Stimulated activated CD4-positive, alpha-beta T cell treated with anti-CD3 and anti-CD28 coated beads, Interleukin-1b, Interleukin-23, amount 100 ng/mL, for 4 hours (primary cell): ENCODE measurements at places on chromosomes 6 and 20.

GRCh38 chr6:93731306-93731705 is 311.9 kb upstream of the EPHA7 start:
- no peak for DNase-seq

GRCh38 chr20:43515628-43516027 is 8.1 kb downstream of the L3MBTL1 start:
- no peak for DNase-seq

GRCh38 chr6:134632024-134632423 is 314.1 kb upstream of the SGK1 start:
- no peak for DNase-seq

GRCh38 chr20:640674-641515 is 12.1 kb downstream of the SRXN1 start:
- DNase-seq = no peak

DNA sequence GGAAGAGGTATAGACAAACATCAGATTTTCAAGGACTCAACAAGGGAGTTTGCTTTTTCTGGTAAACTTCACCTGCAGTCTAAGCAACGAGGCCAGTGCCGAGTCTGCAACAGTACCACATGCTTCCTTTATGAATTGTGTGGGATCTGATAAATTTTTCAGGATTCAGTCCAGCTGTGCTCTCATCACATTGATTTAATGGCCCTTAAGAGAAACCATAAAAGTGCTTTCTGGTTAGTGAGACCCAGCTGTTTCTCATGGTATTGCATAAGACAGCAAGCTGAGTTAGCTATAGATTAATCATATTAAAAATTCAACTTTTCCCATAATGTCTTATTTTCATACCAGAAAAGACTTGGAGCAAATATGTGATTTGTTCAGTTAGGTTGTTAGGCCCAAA is 291.4 kb downstream of the CENPW start:
- DNase-seq = no peak

DNA sequence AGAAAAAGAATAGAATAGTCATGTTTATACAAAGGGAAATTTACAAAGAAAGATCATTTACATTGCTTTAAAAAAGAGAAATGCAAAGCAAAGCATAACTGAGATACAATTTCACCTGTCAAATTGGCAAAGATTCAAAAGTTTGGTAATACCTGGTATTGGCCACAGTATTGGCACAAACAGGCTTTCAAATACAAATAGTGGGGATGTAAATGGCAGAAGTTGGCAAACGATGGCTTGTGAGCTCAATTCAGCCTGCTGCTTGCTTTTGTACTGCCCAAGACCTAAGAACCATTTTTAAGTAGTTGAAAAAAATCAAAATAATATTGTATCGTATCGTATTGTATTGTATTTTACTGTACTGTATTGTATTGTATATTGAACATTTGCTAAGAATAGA is 194.5 kb upstream of the JAG1 start:
- DNase-seq = no peak

DNA sequence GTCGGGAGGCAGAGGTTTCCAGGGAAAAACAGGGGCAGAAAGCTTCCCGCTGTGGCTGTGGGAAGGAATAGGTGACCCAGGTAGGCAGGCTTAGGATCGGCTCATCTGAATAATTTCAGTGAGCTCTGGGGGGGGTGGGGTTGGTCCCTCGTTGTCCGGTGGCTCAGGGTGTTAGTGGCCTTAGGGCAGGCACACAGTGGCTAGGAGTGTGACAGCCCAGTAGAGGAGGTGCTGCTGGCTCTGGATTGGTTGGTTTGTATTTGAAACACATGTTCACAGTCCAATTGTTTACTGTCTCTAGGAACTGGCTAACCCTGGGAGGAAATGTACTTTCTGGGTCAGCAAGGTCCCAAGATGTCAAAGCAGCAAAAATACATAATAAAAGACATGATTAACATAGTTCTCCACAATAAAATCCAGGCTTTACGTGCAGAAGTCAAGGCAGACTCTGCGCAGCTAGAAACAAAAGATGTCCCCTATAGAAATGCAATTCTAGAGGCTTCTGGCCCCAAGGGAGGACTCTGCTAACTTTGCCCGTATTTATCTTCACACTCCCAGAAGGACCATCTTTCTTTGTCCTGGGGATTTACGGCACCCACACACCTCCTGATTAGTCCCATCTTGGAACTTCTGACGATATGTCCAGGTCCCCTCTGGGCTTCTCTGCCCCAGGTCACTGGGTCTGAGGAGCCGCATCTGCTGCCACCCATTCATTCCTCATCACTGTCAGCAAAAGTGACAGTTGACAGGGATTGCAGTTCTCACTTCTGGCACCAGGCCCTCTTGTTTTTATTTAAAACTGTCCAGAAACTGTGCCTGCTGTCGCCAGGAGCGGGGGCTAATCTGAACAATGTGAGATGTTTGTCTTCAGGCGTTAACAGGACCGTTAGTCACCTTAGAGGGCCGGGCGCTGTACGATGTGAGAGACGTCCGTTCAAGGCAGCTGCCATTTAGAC is 18.7 kb downstream of the MOCS3 start:
- no peak for DNase-seq

DNA sequence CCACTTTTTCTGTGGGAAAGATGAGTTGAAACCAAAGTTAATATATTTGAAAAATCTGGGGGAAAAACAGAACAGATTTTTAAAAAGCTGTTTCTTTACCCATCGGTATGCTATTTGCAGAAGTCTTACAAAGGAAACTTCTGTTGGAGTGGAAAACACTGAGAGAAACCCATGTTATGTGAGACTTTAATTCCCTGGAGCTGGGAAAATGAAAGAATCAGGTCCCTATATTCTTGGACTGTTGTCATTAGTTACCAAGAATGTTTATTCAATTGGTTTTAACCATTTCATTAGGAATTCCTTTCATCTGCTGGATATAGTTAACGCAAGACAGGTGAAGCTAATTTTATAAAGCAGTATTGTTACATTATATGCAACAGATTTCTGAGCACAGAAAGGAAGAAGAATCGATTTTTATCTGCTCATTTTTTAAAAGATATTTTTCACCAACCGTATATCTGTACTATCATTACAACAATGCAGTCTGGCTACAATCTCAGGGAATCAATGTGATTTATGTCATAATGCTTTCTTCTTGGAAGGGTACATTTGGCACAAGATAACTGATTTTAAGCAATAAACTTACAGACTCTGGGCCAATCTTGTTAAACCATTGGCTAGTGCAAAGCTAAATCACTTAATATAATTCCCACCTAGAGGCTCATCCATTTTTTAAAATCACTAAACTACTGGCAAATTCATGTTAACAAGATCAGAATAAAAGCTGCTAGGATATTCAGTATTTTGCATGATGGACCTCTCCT is 170.0 kb downstream of the MOXD1 start:
- DNase-seq = no peak

DNA sequence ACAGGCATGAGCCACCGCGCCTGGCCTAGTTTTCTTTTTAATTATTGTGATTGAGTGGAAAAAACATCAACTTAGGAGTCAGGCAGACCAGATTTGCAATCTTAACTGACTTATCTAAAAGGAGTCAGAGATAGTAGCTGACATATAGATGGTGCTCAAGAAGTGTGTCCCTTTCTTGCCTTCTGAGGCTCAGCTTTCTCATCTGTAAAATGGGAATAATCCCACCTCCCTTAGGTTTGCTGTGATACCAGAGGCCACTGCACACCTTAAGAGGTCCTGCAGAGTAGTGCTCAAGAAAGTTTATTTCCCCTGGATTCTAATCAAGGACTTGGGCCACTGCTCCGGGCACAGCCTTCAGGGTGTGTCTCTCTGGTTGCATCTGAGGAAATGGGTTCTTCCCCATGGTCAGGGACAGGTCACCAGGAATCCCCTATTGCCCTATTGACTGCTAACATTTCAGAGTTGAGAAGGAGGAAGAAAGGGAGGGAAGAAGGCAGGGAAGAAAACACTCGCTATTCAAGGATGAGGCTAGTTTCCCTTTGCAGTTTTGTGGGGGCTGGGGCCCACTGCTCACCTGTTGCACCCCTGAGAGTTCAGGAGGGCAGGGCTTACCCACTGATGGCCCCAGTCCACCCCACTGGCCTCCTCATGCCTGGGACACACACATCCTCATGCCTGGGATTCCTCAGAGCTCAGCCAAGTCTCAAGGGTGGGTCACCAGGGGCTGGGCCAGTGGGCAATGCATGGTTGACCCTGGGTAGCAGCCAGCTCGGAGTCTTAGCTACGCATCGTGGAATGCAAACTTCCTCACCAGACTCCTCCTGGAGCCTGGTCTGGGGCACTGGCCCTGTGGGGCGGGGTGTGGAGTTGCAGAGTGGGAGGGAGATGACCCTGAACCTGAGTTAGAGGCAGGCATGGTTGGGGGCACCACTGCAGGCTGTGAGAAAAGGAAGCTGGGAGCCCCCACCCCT is 21.2 kb downstream of the C6orf132 start:
- DNase-seq = no peak

DNA sequence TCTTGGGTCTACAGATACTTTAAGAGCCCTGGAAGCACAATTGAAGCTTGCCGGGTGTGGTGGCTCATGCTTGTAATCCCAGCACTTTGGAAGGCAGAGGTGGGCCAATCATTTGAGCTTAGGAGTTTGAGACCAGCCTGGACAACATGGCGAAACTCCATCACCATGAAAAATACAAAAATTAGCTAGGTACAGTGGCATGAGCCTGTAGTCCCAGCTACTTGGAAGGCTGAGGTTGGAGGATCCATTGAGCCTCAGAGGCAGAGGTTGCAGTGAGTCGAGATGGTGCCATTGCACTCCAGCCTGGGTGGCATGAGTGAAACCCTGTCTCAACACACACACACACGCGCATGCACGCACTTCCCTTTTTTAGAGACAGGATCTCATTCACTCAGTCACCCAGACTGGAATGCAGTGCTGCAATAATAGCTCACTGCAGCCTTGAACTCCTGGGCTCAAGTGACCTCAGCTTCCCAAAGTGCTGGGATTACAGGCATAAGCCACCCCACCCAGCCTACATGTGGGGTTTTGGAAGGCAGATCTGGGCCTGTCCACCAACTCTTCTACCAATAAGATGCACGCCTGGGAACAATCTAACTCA is 182.5 kb upstream of the JARID2 start:
- DNase-seq = no peak

GRCh38 chr6:168662301-168662936 is 221.4 kb downstream of the SMOC2 start:
- DNase-seq = no peak

GRCh38 chr6:156396068-156396771 is 381.0 kb upstream of the ARID1B start:
- no peak for DNase-seq

GRCh38 chr6:101645770-101646169 is 252.3 kb downstream of the GRIK2 start:
- DNase-seq = no peak

- no peak for DNase-seq
These were observed 7.6 kb upstream of the ADIG start for GRCh38 chr20:38573413-38573812.

DNA sequence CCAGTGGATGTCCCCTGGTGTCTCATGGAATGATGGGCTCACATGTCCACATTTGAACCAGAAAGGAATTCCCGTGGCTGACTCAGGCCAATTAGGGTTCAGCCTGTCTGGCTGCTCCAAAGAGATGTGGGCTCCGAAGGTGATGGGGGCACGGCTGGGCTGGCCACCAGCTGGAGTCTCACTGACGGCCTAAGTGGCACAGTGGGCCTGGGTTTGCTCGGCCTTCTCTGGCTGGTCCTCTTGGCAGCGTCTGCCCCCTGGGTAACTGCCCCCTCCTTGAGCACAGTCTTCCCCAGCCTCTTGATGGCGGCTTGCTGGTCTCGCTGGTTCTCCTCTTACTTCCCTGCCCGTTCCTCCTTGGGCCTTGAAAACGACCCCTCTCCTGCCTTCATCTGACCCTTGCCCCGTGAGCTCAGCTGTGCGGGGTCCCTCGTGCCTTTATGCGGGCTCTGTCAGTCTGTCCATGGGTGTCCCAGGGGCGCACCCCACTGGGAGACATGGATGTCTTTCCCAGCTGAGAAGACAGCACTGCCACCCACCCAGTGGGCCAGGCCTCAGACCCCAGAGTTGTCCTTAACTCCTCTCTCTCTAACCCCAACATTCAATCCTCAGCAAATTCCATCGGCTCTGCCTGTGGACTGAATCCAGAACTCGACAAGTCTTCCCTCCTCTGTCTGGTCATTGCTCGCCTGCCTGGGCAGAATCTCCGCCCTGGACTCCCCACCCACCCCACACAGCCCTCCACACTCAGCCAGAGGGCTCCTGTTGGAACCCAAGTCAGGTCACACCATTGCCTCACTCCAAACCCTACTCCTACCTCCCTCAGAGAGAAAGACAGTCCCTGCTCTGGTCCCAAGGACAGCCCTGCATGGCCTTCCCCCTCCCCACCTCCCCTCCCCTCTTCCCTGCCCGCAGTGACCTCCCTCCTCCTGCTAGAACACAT is 78.7 kb downstream of the CEBPB start:
- DNase-seq = no peak

- no peak for DNase-seq
These were observed 129.4 kb downstream of the CDH26 start for GRCh38 chr20:60087563-60088105.

GRCh38 chr20:8815208-8815607 is 253.7 kb upstream of the PLCB4 start:
- DNase-seq = no peak

DNA sequence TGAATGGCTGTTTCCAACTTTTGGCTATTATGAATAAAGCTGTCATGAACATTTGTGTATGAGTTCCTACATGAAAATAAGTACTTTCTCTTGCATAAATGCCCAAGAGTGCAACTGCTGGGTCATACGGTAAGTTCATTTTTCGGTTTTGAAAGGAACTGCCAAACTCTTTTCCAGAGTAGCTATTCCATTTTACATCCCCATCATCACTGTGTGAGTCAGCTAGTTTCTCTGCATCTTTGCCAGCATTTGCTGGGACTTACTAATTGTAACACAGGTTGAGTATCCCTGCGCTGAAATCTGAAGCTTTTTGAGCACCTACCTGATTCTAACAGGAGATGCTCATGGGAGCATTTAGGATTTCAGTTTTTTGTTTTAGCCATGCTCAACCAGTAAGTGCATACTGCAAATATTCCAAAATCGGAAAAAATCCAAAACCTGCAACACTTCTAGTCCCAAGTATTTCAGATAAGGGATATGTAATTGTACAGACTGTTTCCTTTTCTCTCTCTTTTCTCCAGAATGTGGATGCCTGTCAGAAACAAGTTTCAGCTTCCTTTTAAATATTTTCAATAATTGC is 118.4 kb downstream of the DTNBP1 start:
- no peak for DNase-seq

DNA sequence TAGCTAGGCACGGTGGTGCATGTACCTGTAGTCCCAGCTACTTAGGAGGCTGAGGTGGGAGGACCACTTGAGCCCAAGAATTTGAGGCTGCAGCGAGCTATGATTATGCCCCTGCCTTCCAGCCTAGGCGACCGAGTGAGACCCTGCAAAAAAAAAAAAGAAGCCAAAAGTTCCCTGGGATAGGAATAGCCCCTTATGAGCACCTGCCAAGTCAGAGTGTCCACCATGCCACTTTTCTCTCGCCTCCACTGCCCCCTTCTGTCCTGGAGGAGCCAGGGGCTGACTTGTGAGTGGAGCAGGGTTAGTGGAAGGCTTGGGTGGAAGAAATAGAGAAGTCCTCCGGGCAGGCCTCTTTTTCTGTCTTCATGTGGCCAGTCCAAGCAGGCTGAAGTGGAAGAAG is 12.1 kb upstream of the DDX27 start:
- DNase-seq = no peak
